ENCODE measurements at places on chromosomes 2 and 18.
A peak's percentile ranks its signal among the peaks of the same experiment; 100 is the strongest.

DNA sequence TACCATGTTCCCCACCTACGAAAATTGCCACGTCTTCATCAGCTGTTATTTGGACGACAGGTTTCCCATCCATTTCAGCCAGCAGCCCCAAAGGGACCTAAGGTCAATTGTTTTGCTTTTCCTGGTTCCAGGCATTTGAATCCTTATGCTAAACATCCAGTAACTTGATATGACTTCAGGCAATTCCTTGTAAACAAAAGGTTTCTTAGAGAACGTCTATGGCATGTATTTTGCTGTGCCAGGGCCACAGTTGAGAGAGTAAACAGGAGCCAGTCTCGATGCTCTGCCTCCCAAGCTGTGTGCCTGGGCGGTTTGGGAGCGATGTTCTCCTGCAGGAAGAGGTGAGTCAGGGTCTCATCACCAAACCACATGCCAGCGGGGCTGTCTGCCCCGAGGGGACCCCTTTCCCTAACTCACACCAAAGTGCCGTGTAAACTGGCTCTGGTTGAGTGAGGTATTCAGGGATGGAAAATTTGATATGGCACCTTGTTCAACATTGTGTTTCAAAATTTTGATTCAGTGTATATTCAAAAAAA lies 12.9 kb upstream of the MC5R start:
- DNase-seq: no peak

- no peak for DNase-seq
Observed at GRCh38 chr2:220432645-220433044, 805.2 kb downstream of the SLC4A3 start.

GRCh38 chr2:239729681-239730566 lies 295.2 kb downstream of the NDUFA10 start:
- DNase-seq: no peak

DNA sequence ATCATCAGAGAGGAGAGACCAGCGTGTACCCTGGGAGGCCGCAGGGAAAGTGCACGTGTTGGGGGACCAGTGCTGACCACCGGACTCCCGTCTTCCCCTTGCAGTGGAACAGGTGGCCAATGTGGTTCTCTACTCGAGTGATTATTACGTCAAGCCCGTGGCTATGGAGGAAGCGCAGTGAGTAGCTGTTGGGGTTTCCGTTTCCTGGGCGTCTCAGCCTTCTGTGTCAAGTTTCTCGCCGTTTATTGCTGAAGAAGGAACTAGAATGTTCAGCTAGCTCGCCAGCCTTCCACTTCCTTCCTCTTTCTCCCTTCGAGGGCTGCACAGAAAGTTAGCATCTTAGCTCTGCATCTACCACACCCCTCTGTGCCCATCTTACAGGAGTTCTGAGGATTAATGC lies 22.8 kb upstream of the DGKD start:
- peak; percentile 41 for DNase-seq

- no peak for DNase-seq
Observed at GRCh38 chr2:190431907-190432306, 23.8 kb downstream of the MFSD6 start.

- no peak for DNase-seq
Observed at GRCh38 chr2:70045405-70045804, 41.9 kb upstream of the PCBP1 start.
